ENCODE measurements at places on chromosomes 6 and 20.
A peak's percentile ranks its signal among the peaks of the same experiment; 100 is the strongest.

GRCh38 chr6:106158816-106159215, 72.7 kb downstream of the PRDM1 start:
- DNase-seq = no peak

GRCh38 chr6:80478030-80478429, 371.6 kb downstream of the BCKDHB start:
- no peak for DNase-seq

DNA sequence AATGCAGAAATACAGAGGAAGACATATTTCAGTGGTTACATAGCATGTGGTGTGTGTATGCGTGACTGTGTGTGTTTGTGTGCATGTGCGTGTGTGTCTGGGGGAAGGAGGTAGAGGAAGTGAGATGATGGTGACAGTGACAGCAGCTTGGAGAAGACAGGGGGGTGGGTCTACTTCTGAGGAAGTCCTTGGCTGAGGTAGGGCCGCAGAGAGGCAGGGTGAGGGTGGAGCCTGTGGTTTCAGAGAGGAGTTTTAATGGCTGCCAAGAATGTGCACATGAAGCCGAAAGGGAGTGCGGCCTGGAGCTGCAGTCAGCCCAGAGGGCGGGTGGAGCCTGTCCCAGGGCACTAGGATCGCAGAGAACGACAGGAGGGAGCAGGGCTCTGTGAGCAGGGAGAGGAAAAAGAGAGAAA, 22.7 kb upstream of the RNF24 start:
- DNase-seq = peak; percentile 65

- DNase-seq = peak; percentile 33
Measured at GRCh38 chr20:4130404-4131189, 115.2 kb upstream of the RNF24 start.

DNA sequence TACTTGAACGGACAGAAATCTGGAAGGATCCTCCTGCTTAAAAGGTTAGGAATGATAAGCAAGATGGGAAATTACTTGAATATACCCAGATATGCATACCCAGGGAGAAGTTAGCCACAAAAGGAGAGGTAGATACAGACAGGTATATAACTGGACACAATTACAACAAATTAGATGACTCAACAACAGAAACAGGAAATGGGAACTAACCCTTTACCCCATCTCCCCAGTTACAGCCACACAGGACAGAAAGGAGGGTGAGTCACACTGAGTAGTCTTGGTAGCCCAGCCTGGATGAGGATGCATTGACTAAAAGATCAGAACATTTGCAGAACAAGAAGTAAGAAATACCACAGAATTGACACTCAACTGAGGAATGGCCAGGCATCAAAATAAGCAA, 61.2 kb downstream of the C6orf52 start:
- no peak for DNase-seq

DNA sequence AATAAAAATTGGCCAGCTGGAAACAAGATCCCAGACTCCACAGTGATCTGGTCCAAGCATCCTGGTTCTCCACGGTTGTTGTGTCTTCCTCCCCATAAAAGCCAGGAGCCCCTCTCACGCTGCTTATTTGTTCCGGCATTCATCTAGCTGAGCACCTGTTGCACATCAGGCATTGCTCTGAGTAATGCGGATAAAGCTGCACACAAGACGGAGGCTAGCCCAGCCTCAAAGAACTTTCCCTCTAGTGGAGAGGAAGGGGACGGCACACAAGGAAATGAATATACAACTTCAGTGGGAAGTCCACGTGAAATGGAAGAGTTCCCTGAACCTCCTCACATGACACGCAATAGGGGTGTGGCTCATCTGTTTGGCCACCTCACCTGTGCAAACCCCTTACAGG, 30.3 kb upstream of the NXT1 start:
- DNase-seq = no peak

DNA sequence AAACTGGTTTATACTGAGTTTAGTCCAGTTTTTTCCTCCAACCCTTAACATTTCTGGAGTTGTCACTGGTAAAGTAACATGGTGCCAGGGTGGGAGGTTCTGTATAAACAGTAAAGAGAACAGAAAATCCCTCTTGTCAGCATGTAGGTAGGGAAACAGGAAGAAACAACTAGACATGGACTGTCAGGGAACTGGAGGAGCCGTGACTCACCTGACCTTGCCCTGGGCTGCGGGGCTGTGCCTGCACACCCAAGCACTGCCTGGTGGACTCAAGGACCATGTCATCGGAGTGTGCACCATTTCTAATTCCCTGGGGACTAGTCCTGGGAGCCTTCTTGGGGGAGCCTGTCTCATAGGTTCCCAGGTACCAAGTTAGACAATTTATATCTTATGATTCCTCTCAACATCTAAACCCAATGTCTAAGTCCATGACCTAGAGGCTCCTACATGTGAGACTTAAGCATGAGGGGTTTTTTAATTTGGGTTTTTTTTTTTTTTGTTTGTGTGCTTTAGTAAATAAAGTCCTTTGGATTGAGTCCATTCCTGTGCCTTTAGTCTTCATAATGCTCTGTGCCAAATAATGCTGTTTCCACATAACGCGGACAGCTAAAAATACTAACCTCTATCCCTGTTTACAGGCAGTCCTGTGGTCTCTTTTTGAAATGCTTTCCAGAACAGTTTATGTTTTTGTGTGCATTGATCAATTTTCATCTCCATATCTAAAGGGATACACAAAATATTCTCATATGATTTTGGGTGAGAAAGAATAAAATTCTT, 136.9 kb upstream of the SUPT3H start:
- DNase-seq = no peak

Data from stimulated activated CD8-positive, alpha-beta memory T cell treated with anti-CD3 and anti-CD28 coated beads, Interleukin-7, amount 100 ng/mL, for 4 hours (primary cell).